Stimulated activated CD8-positive, alpha-beta memory T cell treated with anti-CD3 and anti-CD28 coated beads, Interleukin-4, amount 100 ng/mL, for 1 hour (primary cell): ENCODE measurements at places on chromosomes 3 and 15.

DNA sequence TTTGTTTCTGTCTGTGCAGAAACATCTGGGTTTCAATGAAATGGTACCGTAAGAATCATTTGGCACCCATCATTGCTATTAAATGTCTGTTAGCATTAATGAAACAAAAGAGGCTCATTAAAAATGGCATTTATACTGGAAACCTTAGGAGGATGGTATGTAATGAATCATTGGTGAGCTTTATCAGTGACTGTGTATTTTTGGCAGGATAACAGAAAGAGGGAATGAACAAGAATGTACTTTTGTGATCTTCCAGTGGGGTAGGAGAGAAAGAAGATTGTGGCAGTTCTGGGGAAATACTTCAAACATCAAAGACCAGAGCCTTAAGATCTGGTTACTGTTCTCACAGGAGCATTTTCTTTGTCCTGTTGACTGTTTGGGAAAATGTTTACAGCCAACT is 4.7 kb upstream of the DCBLD2 start:
- no peak for DNase-seq

DNA sequence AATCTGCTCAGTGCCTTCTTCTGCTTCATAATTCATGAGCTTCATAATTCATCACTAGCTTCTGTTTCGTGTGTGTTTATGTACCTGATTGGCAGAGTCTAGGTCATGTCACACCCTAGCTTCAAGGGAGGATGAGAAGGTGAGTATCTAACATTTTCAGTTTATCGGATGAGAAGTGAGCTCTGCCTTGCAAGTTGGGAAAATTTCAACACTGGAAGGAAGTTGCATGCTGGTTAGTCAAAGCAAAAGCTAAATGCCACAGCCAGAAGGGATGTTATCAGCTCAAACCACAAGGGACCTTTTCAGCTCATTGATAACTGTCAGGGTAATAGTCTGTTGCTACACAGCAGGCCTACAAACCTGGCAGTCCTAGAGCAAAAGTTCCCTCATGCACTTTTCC is 7.3 kb upstream of the TNFSF10 start:
- no peak for DNase-seq

DNA sequence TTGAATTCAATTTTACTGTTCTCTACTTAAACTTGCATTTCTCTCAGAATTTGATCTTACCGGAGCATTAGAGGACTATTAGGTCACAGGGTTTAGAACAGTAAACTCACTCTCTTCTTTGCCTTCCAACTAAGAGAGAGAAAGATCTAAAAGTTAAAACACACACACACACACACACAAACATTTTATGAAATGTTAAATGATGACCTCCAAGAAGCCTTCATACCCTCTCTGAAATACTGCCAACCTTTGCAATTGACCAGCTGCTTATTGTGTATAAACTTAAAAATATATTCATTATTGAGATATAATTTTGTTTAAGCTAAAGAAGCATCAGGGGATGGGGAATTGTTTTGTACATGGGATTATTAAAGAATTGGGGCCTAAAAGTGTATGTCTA is 15.5 kb upstream of the NR2F2 start:
- no peak for DNase-seq

DNA sequence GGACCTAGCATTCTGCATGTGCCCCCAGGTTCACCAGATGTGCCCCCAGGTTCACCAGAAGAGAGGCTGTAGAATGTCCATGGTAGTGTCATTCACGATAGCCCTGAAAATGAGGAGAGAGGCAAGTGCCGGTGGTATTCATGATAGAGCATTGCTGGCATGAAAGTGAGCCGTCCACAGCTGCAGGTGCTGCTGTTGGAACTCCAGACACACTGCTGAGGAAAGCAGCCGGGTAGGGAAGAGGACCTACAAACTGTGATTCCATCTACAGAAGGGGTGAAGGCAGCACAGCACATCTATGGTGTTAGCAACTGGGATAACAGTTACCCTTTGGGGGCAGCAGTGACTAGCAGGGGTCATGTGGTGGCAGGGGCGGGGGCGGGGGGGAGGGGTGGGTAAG is 125.0 kb upstream of the PLXNA1 start:
- DNase-seq = no peak

DNA sequence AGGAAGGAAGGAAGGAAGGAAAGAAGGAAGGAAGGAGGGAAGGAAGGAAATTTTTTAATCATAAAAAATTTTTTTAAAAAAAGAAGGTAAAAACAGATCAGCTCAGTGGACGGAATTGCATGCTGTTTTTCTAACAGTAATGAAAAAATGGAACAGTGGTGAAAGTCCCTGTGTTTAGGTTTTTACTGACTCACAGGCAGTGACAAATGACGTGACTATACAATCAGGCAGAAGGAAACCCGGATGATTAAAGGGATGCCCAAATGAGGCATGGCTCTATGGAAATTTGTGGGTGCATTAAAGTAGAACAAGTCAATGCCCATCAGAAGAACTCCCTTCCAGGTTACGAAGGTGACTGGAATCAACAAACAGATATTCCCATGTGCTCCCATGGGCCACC is 135.0 kb downstream of the IMPG2 start:
- no peak for DNase-seq

DNA sequence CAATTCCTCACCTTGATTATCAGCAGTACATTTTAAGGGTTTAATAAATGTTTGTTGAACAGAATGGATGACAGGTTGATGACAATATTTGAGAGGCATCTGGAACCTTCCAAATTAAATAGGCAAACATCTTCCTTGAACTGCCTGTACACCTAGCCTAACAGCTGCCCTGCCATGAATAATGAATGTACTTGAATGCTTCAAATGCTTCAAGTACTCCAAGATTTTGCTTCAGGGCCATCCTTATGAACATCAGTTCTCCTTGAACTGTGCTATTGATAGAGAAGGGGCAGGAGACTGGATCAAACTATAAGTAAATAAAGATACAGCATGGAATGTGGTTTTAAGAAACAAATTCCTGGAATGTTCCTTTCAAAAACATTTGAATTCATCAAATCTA is 136.8 kb downstream of the CHST2 start:
- no peak for DNase-seq
